AML-193 (cell line): ENCODE measurements at places on chromosomes 2 and 18.

DNA sequence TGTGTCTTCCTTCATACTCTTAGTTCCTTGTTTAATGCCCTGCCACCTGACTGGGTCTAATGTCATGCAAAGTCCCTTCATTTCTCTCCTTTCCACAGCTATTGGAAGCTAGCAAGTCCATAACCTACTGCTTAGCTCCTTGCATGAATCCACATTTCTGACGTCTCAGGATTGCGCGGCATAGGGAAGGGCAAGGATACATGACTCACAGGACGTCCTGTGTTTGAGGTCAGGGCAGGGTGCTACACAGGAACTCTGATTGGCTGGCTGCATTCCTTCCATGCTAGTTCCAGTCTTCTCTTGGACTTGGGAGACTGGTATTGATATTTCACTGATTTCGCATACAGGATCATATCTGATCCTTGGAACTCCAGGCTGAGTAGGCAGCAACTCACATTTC is 137.9 kb downstream of the CDH2 start:
- no peak for DNase-seq

- no peak for DNase-seq
Observed at GRCh38 chr2:3666613-3666975, 8.6 kb downstream of the ALLC start.

DNA sequence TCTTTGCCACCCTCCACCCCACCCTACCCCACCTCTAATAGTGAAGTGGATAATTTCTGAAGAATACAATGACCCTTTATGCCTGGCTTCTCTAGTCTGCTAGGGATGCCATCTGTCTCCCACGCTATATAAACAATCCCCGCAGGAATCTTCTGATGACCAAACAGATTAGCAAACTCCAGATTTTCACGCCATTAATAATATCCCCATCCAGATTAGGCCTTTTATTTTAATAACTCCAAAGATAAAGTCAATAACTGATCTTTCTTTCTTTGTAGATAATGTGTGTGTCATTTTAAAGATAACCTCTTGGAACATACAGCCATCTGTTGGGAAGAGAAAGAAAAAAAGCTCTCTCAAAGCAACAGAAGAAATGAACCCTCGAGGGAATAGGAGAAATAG is 47.9 kb upstream of the CCDC150 start:
- DNase-seq = no peak

DNA sequence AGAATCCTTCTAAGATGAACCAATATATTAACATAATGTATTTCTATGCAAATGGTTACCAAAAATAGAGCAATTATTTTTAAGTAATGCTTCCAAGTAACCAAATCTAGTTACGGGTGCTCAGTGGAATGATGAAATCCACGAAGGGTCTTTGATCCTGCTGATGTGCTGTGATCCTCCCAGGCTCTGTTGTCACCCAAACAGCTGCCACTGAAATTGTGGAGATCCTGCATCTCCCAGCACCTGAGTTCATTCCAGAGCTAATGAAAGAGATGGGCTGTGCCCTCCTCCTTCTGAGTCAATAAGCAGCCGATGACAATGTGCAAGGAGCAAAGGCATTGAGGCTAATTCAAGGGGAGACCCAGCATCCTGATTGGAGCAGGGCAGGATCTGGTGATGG is 362.4 kb upstream of the SOX11 start:
- no peak for DNase-seq

DNA sequence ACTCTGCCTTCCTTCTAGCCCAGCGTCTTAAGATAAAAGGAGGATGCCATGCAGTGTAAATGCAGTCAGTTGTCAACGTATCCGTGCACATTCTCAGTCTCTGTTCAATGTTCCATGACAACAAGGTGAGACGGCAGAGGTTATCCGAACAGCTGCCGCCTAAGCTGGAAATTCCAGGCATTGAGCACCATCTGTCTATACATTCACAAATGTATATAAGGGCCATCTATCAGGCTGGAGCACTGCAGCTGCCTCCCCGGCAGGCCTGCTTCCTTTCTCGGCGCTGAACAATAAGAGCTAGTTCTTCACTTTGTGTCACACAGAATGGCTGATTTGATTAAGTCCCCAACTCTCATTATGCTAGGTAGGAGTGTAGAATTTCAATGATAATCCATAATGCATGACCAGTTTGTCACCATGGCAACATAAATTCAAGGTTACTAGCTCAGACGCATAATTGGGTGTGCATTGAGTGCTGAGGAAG is 282.2 kb upstream of the SOX11 start:
- no peak for DNase-seq

DNA sequence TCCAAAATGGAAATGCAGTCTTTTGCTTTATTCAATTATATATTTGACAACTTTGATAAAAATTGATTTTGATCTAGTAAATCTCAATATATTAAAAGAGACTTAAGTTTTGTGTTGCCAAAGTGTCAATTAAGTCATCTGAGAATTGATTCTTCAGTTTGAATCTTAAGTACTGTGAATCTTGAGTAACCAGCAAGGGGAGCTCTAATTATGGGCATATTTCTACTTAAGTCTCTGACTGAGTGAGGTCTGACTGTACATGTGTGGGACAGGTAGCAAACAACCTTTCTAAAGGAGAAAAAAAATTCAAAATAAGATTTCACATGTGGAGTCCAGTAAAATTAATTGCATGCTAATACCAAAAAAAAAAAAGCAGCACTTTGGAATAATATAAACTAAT is 503.7 kb upstream of the SLC8A1 start:
- DNase-seq = no peak
